CD4-positive, alpha-beta T cell (primary cell): ENCODE measurements at places on chromosomes 16 and 17.
A peak's percentile ranks its signal among the peaks of the same experiment; 100 is the strongest.

GRCh38 chr17:79699386-79700036, 31.2 kb upstream of the ENPP7 start:
- peaks cover 5% of the 10 kb centered on the region for H3K4me1 ChIP-seq
- H3K36me3 ChIP-seq: no peaks in the 10 kb centered on the region
- no peak overlapping the region for H3K27ac ChIP-seq
- peaks cover 30% of the 10 kb centered on the region for H3K27me3 ChIP-seq

DNA sequence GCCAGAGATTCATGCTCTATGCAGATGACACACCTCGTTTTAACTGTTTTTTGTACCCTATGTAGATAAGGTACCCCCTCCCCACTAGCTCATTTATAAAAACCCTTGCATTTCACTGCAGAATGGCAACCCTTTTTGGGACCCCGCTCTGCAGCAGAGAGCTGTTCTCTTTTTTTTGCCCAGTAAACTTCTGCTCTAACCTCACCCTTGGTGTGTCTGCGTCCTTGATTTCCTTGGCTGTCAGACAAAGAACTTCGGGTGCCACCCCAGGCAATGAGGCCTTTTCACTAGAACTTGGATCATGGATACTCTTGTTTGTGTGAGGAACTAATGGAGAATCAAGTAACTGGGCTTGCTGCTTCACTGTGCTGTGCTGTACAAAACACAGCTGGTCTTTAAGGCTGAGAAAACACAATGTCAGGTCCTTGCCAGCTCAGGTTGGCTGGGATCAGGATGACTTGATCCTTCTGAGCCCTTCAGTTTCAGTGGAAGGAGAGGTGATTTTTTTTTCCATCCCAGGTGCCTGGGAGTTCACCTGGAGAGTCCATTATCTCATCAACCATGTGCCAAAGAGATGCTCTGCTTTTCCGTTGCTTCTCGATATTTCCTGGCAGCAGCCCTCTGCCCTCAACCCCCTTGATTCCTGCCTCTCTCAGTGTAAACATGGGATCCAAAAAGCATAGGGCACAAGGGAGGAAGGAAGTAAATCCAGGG, 133.2 kb upstream of the FAM20A start:
- no peak for DNase-seq
- H3K4me3 ChIP-seq: no peak overlapping the region
- no peak overlapping the region for H3K27ac ChIP-seq
- no peaks in the 10 kb centered on the region for H3K27me3 ChIP-seq

DNA sequence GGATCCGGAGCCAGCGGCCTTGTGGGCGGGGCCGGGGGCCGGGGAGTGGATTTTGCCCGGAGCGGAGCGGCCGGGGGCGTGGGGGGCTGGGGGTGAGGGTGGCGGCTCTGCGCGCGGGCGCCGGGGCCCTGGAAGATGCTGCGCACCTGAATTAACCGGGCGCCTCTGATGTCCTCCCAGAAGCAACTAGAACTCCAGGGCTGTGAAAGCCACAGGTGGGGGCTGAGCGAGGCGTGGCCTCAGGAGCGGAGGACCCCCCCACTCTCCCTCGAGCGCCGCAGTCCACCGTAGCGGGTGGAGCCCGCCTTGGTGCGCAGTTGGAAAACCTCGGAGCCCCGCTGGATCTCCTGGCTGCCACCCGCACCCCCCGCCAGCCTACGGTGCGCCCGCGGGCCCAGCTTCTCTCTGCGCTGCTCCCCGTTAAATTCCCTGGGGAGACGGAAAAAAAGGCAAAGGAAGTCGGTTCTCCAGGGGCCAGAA, 549 bp downstream of the SLC26A11 start:
- no peak overlapping the region for H3K27ac ChIP-seq
- H3K27me3 ChIP-seq: no peaks in the 10 kb centered on the region
- H3K4me3 ChIP-seq: peak overlapping the region; percentile 99
- no peak for DNase-seq

GRCh38 chr17:45976391-45976754, 22.7 kb upstream of the STH start:
- no peak overlapping the region for H3K27ac ChIP-seq
- no peaks in the 10 kb centered on the region for H3K36me3 ChIP-seq
- no peak for DNase-seq
- no peaks in the 10 kb centered on the region for H3K27me3 ChIP-seq

DNA sequence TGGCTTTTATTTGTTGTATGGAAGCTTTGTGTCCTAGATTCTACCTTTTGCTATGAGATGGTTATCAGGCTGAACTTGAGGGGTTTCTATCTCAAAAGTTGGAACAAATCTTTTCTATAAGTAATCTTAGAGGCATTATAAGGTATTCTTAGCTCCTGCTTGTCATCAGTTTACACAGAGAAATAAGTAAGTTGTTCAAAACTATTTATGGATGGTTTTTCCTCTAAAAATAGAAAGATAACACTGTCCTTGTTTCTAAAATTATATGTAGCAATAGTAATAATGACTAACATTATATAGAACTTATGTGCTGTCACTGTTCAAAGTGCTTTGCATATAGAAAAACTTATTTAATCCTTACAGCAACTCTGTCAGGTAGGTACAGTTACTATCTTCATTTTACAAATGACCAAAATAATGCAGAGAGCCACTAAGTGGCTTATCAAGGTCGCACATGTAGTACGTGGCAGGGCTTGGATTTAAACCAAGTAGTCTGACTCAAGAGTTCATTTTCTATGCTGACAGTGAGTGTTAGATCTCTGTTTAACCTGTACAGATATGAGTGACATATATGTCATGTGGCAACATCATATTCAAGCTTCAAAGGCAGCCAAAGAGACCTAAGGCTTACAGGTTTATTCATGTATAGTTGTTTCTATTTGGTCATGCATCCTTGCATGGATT, 59.0 kb downstream of the PHKB start:
- H3K36me3 ChIP-seq: peaks cover 23% of the 10 kb centered on the region
- no peak for DNase-seq
- no peak overlapping the region for H3K27ac ChIP-seq
- H3K27me3 ChIP-seq: no peaks in the 10 kb centered on the region
- H3K4me1 ChIP-seq: no peaks in the 10 kb centered on the region
- H3K4me3 ChIP-seq: no peak overlapping the region

DNA sequence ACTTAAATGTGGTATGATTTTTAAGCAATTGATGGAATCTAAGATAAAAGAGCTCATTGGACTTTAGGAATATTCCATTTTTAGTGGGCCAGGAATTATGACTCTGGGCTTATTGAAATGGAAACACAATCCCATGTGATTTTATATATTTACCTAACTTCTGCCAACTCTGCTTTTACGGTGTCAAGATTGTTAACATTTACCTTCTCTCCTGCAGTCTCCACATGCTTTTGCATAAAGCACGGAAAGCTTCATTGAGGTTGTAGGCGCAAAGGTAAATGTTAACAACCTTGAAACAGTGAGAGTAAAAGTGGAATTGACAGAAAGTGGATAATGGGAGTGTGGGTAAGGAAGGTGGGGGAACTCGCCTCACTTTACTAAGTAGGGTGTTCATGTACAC, 468.1 kb downstream of the PMP22 start:
- DNase-seq: no peak
- H3K4me1 ChIP-seq: no peaks in the 10 kb centered on the region
- no peaks in the 10 kb centered on the region for H3K36me3 ChIP-seq

- H3K36me3 ChIP-seq: no peaks in the 10 kb centered on the region
- H3K4me3 ChIP-seq: no peak overlapping the region
- no peak for DNase-seq
- no peaks in the 10 kb centered on the region for H3K4me1 ChIP-seq
Observed at GRCh38 chr17:69098625-69099024, 37.9 kb upstream of the ABCA9 start.

GRCh38 chr17:5123343-5124124, 7.7 kb downstream of the USP6 start:
- H3K27me3 ChIP-seq: peaks cover 27% of the 10 kb centered on the region
- no peak overlapping the region for H3K27ac ChIP-seq
- no peaks in the 10 kb centered on the region for H3K36me3 ChIP-seq
- DNase-seq: no peak
- no peak overlapping the region for H3K4me3 ChIP-seq
- H3K4me1 ChIP-seq: peaks cover 5% of the 10 kb centered on the region

- DNase-seq: no peak
- H3K36me3 ChIP-seq: no peaks in the 10 kb centered on the region
- H3K27ac ChIP-seq: no peak overlapping the region
- H3K4me3 ChIP-seq: no peak overlapping the region
- H3K27me3 ChIP-seq: peaks cover 23% of the 10 kb centered on the region
Observed at GRCh38 chr17:45759761-45760160, 24.4 kb upstream of the CRHR1 start.

GRCh38 chr16:56629531-56629930, 2.9 kb upstream of the MT1M start:
- no peaks in the 10 kb centered on the region for H3K36me3 ChIP-seq
- no peak for DNase-seq
- peaks cover 32% of the 10 kb centered on the region for H3K27me3 ChIP-seq

GRCh38 chr17:82400830-82401229, 17.3 kb upstream of the HEXD start:
- peaks cover 22% of the 10 kb centered on the region for H3K36me3 ChIP-seq
- H3K4me3 ChIP-seq: peak overlapping the region; percentile 30
- H3K27me3 ChIP-seq: no peaks in the 10 kb centered on the region

DNA sequence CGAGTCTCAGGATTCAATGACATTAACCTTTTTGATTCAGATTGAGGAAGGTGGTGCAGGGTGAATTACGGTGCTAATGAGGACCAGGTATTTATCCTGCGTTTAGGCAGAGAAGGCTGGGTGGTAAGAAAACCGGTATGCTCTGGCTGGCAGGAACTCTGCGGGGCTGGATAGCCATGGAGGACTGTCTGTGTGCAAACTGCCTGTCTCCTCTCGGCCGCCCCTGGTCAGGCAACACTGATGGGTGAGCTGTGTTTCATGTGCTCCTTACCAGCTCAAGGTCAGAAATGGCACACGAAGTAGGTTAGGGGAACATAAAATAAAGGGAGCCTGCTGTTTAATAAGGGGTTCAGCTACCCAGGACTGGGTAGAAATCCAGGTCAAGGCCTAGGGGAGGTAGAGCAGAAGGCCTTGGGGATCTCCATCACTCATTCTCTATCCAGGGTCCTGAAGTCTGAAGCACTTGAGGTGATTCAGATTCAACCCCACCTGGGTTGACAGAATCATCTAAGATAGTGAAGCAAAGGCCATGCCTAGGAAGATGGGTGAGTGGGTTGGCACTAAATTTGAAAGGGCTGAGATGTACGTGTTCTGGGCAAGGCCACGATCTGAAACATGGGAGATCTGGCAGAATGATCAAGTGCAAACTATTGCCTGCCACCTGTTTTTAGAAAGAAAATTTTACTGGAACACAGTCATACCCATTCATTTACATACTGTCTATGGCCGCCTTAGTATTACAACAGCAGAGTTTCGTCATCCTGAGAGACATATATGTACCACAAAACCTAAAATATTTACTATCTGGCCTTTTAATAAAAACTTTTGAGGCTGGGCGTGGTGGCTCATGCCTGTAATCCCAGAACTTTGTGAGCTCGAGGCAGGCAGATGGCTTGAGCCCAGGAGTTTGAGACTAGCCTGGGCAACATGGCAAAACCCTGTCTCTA, 292.5 kb downstream of the XYLT1 start:
- no peak for DNase-seq
- H3K27me3 ChIP-seq: no peaks in the 10 kb centered on the region
- H3K4me1 ChIP-seq: peaks cover 3% of the 10 kb centered on the region
- no peak overlapping the region for H3K27ac ChIP-seq
- H3K4me3 ChIP-seq: no peak overlapping the region

DNA sequence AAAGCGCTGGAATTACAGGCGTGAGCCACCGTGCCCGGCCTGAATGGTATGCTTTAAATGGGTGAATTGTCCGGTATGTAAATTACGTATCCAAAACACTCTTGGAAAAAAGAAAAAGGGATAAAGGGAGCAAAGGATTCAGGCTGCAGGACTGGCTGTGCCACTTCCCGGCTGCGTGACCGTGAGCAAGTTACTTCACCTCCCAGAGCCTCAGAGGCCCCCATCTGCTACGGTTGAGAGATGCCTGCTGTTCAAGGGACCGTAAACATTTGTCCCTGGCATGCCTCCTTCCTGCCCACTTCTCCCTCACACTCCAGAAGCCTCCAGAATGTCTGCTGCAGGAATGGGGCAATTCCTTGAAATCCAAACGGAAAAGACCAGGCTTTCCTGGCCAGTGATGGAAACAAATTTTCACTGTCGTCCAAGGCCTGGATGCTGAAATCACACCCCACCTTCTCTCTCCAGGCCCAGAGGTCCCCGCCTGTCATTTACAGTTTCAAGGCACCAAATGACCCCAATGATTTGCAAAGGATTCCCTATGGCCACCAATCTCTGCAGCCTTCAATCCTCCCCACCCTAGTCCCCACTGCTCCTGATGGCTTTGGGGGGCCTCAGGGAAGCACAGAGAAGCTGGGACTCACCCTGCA, 22.9 kb upstream of the LITAF start:
- H3K4me3 ChIP-seq: no peak overlapping the region
- H3K4me1 ChIP-seq: peaks cover 20% of the 10 kb centered on the region
- DNase-seq: no peak
- no peaks in the 10 kb centered on the region for H3K36me3 ChIP-seq

- no peaks in the 10 kb centered on the region for H3K27me3 ChIP-seq
- no peak for DNase-seq
- H3K36me3 ChIP-seq: no peaks in the 10 kb centered on the region
- no peak overlapping the region for H3K4me3 ChIP-seq
- H3K27ac ChIP-seq: no peak overlapping the region
Observed at GRCh38 chr16:49338611-49339265, 34.9 kb upstream of the C16orf78 start.

- H3K4me3 ChIP-seq: no peak overlapping the region
- H3K4me1 ChIP-seq: no peaks in the 10 kb centered on the region
- H3K27me3 ChIP-seq: peaks cover 8% of the 10 kb centered on the region
- no peaks in the 10 kb centered on the region for H3K36me3 ChIP-seq
- no peak overlapping the region for H3K27ac ChIP-seq
- DNase-seq: no peak
Observed at GRCh38 chr17:5809580-5810188, 225.4 kb upstream of the NLRP1 start.

GRCh38 chr17:4795168-4795567, 796 bp upstream of the PSMB6 start:
- H3K36me3 ChIP-seq: peaks cover 21% of the 10 kb centered on the region
- no peak overlapping the region for H3K4me3 ChIP-seq
- DNase-seq: no peak
- H3K4me1 ChIP-seq: peaks cover 28% of the 10 kb centered on the region
- H3K27me3 ChIP-seq: no peaks in the 10 kb centered on the region
- H3K27ac ChIP-seq: no peak overlapping the region

DNA sequence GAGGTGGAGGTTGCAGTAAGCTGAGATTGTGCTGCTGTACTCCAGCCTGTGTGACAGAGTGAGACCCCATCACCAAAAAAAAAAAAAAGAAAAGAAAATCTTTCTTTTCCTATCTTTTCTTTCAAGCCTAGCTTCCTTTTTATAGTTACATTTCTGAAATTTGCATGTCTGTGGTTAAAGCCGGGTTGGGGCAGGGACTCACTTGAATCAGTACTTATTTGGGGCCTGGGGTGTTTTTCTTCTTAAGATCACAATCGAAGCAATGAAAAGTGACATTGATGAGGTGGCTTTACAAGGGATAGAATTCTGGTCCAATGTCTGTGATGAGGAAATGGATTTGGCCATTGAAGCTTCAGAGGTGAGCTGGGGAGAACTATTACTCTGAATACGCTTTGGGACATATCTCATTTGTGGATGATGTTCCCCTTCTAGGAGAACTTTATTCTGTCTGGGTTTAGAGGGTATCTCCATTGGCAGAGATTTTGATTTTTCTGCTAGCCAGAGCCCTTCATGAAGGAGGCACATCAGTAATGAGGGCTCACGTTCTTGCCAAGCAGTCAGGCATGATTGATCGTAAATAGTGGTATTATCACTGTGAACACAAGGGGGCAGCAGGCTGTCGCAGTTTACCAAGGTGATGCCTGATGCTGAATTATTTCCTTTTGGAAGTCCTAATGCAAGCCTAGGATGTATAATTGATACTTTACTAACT, 14.3 kb downstream of the KPNB1 start:
- no peaks in the 10 kb centered on the region for H3K27me3 ChIP-seq
- H3K4me1 ChIP-seq: peaks cover 18% of the 10 kb centered on the region
- H3K27ac ChIP-seq: no peak overlapping the region
- H3K36me3 ChIP-seq: peaks cover 82% of the 10 kb centered on the region
- peak; percentile 55 for DNase-seq
